ENCODE measurements at places on chromosomes 7 and 10. TPM values are rescaled to one million over a fixed set of nuclear protein-coding genes. Genes with fewer than 3 reads are reported as not detected.

PVRIG gene
- total RNA-seq: not detected

NUTM2E gene
- total RNA-seq: not detected

DNA sequence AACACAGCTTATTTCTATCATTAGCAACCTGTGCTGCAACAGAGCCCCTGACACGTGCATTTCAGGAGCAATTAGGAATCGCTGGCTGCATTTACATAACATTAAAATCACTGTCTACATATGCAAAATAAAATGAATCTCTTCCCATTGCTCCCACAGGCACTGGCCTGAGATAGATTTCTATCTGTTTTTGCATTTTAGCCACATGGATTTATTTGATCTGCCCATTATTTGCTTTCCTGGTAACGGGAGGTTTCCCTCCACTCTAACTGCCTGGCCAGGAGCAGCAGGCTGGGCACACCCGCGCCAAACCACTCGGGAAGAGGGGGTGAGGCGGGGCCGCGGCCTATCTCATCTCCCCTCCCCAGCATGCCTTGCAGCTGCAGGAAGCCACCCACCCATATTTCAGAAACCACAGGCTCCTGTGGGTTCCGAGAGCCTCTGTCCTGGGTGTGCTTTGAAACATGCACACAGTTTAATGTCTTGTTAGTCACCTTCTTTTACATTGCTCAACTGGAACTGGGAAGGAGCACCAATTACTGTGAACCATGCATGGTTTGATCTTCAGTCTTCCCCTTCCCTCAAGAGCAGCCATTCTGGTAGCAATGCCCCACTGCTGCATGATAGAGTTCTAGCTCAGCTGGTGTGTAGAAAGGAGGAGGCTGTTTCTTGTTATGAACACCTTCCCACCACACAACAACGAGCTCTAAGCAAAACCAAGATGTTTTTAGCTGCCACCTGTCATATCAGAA lies 37.7 kb upstream of the IKZF1 start:
- no peak for DNase-seq

EPHA1 gene
- total RNA-seq: not detected

GRCh38 chr10:77289027-77289501 lies 348.5 kb downstream of the KCNMA1 start:
- DNase-seq: no peak

C7orf33 gene
- not detected for total RNA-seq

- DNase-seq: no peak
Observed at GRCh38 chr7:126659124-126659523, 593.6 kb downstream of the GRM8 start.

PPP1R9A gene
- total RNA-seq: 21.9 TPM

DNA sequence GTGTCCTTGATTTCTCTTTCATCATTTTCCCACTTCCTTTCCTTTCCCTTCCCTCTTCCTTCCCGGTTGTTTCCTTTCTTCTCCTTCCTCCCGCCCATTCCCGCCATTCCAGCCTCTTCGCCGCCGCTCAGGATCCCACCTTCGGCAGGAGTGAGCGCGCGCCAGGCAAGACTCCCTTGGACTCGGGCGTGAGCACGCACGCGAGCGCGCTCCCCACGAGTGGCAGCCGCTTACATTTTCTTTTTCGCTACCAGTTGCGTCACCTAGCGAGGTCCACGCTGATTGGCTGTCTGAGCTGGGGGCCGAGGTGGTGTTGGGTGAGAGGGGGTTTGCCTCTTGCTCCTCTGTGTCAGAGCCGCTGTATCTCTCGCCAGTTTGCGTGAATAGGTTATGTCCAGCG lies 11.8 kb downstream of the ZAN start:
- no peak for DNase-seq

- no peak for DNase-seq
Observed at GRCh38 chr10:114581071-114581470, 77.0 kb downstream of the ABLIM1 start.

SLC29A4 gene
- total RNA-seq: 4.0 TPM

- DNase-seq: no peak
Observed at GRCh38 chr10:98370831-98371820, 43.9 kb downstream of the PYROXD2 start.

- DNase-seq: no peak
Observed at GRCh38 chr10:31630861-31631567, 297.6 kb downstream of the ARHGAP12 start.

GRCh38 chr10:17712717-17713471 lies 39.1 kb upstream of the TMEM236 start:
- DNase-seq: no peak

DNA sequence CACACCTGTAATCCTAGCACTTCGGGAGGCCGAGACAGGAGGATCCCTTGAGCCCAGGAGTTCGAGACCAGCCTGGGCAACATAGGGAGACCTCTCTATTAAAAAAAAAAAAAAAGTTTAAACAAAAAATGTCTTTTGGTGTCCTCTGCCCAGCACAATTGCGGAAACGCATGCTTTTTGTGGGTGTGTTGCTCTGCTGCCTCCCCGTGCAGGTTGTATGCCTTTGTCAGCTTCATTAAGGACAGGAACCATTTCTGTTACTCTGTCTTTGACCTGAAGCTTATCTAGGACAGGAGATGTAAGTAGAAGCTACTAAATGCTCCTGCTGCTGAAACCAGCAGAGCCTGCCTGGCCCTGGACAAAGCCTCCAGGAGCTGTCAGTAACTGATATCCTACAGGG lies 21.3 kb upstream of the ANKRD2 start:
- peak; percentile 51 for DNase-seq

DNA sequence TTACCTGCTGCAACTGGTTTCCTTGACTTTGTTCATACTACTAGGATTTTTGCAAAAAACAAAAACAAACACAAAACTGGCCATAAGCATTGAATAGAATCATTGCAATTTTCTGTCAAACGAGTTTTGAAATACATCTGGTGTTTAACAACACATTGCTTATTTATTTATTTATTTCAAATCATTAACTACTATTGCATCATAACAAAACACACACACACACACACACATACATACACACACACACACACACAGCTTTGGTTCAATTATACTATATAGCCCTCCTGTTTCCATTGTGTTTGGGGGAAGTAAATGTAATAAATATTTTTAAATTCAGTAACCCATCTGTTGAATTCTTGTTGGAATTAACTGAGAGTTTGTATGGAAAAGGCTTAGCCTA lies 43.8 kb downstream of the NRG3 start:
- no peak for DNase-seq

DNA sequence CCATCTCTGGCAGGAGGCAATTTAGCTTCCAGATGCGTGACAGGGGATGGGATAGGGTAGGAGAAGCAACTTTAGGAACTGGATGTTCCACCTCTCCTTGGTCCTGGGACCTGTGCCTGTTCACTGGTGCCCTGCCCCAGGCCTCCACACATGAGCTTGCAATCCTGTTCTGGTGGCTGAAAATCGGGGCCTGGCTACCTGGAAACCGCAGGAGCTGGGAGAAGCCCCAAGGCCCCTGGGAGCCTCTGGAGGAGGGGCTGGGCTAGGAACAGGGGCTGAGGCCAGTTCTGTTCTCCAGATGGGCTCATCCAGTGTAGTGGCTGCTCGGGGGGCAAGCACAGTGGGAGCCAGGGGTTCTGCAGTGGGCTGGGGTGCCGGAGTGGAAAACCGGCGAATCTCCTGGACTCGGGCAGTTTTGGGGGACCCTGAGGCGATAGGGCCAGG lies 5.3 kb upstream of the MYOZ1 start:
- DNase-seq: no peak

PRLHR gene
- not detected for total RNA-seq

GRCh38 chr10:17835688-17836087 lies 26.5 kb downstream of the MRC1 start:
- no peak for DNase-seq

All from Right ventricle myocardium inferior (tissue), 1 donor.